COR-L47 (cell line): ENCODE measurements at places on chromosomes 12 and 14.

DNA sequence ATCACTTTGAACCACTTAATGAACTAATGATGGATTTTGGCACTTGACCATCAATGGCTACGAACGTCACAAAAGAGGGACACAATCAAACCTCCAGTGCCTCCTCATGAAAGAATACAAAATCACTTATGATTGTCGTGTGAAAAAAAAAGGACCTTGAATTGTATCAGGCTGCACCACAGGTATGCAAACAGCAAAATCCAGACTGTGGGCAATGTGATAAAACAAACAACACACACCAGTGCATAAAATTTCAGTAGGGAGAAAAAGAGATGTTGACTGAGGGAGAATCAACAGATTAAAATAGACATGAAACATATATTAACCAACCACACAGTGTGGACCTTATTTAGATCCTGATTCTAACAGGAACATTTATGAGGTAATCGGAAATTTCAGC lies 2.6 kb downstream of the TSPAN8 start:
- DNase-seq, result no peak

DNA sequence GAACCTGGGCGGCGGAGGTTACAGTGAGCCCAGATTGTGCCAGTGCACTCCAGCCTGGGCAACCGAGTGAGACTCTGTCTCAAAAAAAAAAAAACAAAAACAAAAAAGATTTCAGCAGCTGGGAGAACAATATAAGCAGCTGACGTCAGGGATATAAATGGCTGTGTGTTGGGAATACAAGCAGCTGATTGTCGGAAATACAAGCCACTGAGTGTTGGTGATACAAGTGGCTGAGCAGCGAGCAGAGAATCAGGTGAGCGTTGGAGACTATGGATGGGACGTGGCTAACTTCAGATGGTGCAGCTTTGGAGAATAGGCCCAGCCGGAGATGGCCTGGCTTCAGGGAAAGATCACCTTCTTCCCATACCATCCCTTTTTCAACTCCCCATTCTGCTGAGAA lies 32.0 kb downstream of the PSEN1 start:
- no peak for DNase-seq

- DNase-seq, result no peak
These were observed 36.4 kb downstream of the ALDH2 start for GRCh38 chr12:111803038-111803626.

DNA sequence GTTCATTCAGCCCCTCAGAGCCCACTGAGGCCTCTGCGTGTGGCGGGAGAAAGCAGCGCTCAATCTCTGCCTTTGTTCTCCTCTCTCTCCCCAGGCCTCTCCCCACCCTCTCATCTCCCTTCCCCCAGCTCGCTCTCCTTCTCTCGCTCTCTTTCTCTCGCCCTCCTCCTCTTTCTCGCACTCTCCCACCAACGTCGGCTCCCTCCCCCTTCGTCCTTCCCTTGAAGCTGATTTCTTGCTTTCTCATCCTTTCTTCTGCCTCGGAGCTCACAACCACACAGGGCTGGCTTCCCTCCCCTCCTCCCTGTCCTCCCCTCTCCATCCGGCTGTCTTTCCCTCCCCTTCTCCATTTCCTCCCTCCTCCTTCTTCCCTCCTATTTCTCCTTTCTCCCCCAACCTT lies 96.4 kb downstream of the LRRC74A start:
- DNase-seq, result no peak

GRCh38 chr12:66725031-66725430 lies 46.2 kb upstream of the GRIP1 start:
- DNase-seq, result no peak

GRCh38 chr12:127664901-127665300 lies 602.1 kb upstream of the TMEM132C start:
- no peak for DNase-seq

DNA sequence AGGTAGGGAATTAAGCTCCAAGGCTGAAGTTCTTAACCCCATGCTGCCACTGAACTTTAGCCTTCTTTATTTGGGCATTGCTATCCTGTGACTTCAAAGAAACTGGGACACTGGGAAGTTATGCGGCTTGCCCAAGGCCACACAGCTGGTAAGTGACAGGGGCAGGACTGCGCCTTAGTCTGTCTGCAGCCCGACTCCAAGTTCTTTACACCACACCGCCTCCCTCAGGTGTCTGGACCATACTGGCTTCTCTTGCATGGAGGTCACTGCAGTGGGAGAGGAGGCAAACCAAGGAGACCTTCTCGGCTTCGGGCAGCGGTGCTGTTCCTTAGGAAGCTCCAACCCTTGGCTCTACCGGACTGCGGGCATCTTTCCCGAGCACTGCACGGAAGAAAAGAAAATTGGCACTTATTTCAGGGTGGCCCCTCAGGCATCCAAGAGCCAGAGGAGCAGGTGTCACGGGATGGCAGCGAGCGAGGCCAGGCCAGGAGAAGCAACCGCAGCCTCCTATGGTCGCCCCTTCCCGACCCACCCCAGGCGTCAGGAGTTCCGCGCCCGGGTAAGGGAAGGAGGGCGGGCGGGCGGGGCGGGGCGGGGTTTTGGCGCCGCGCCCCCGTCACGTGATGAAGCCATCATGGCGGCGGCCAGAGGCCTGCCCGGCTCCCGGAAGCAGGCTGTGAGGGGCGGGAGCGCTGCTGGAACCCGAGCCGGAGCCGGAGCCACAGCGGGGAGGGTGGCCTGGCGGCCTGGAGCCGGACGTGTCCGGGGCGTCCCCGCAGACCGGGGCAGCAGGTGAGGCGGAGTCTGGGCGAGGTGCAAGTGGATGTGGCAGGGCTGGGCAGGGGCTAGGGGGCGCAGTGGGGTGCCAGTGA lies 16.4 kb upstream of the ESPL1 start:
- peak; percentile 61 for DNase-seq

- peak; percentile 20 for DNase-seq
These were observed 11.9 kb downstream of the CFAP54 start for GRCh38 chr12:96501133-96501761.

- peak; percentile 79 for DNase-seq
These were observed 36.4 kb upstream of the STON2 start for GRCh38 chr14:81436296-81437138.

DNA sequence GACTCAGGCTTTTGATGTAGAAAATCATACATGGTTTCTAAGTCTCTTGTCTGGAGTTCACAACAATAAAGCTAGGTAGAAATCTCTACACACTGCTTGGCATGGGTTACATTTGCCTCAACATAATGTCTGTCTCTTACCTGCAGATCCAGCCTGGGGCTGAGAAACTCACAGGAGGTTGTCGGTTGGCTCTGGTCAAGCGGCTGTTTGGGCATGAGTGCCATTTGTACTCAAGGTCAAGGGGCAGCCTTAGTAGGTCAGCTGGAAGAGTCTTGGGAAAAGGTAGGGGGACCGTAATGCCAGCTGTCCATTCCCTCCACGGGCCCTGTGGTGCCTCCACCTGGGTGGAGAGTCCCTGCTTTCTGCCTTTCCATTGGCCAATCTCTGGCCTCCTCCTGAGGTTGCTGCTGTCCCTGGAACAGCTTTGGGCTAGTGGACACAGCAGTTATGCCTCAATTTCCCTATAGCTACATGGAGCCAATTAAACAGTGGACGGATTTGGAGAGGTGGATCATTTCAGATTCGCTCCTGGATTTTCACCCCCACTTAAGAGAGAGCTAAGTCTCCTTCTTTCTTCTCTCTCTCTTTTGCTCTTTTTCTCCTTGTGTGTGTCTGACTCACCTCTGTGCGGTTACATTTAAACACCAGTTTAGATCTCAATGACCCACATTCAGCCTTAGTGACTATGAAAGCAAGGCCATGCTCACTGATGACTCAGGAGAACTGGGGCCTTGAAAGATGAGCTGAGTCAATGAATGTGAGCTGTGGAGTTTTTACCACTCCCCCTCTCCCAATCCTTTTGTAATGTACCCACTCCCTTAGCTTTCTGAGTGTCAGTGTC lies 132.8 kb upstream of the HIF1A start:
- DNase-seq, result no peak

GRCh38 chr12:108307006-108307405 lies 32.1 kb downstream of the CMKLR1 start:
- no peak for DNase-seq

GRCh38 chr12:65934480-65935115 lies 110.3 kb downstream of the HMGA2 start:
- DNase-seq, result no peak

DNA sequence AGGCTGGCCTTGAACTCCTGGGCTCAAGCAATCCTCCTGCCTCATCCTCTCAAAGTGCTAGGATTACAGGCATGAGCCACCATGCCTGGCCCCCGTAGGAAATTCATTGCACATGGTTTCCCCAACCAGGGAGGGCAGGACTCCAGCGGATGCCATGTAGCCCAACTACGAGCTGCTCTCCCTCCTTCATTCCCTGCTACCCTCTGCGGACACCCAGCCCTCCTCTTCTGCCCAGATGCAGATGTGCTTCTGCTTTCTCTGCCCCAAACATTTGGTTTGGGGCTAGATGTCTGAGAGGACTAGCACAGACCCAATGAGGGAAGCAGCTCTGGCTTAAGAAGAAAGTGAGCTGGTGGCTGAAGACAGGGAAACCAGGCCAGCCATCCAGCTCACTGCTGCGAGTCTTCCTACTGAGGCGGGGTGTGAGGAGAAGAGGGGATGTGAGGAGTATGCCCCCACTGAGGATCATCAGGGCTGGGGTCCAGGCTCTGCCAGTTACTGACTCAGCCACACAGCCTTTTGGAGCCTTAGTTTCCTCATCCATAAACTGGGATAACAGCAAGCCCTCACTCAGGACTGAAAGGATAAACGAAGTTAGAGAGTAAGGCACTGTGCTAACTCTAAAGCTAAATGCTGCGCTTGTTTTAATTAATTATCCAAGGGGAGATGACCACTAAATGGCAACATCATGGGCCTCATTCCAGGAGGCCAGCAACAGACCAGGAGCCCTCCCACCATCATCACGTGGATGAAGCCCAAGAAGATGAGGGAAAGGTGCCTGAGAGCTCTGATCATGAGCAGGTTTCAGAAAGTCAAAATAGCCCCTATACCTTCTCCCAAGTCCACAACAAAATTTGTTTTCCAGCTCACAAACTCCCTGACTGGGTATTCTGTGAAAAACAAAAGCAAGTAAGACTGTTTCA lies 10.9 kb downstream of the CTDSP2 start:
- no peak for DNase-seq

- no peak for DNase-seq
These were observed 413 bp downstream of the DAD1 start for GRCh38 chr14:22588526-22589095.

- peak; percentile 11 for DNase-seq
These were observed 243.5 kb upstream of the CAND1 start for GRCh38 chr12:67025543-67026114.

GRCh38 chr12:103712216-103712615 lies 125.1 kb downstream of the STAB2 start:
- no peak for DNase-seq

- DNase-seq, result no peak
These were observed 7.8 kb upstream of the NEK9 start for GRCh38 chr14:75134644-75135043.

DNA sequence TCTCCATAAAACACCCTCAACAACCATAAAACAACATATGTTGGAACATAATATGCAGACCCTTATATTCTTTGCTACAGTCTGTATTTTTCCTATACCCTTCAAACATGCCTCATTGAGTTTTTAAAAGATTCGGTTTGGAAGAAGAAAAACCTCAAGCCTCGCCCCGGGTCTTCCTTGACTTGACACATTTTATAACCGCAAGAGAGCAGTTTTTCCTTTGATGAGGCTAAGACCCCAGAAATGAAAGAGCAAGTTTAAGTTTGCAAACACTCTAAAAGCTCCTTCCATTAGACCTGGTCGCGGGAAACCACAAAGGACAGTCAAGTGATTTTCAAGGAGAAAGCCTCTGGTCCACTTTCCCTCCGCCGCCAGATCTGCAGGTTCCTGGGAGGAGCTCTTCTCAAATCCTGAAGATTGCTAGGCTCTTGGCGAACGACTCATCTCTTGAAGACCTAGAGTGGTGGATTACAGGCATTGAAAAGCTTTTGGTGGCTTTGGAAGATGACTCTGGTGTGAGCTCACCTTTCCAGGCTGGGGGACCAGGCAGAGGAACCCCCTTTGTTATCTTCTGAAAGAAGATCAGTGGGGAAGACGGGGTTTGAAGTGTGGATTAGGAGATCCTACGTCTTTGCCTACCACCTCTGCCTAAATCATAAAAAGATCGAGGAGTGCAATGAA lies at the start of gene ASCL4:
TSS of gene ASCL4 (plus strand) at position 356 of the 681 bp plus-strand sequence. CDS start 515 bp downstream, outside the sequence.
- no peak for DNase-seq

DNA sequence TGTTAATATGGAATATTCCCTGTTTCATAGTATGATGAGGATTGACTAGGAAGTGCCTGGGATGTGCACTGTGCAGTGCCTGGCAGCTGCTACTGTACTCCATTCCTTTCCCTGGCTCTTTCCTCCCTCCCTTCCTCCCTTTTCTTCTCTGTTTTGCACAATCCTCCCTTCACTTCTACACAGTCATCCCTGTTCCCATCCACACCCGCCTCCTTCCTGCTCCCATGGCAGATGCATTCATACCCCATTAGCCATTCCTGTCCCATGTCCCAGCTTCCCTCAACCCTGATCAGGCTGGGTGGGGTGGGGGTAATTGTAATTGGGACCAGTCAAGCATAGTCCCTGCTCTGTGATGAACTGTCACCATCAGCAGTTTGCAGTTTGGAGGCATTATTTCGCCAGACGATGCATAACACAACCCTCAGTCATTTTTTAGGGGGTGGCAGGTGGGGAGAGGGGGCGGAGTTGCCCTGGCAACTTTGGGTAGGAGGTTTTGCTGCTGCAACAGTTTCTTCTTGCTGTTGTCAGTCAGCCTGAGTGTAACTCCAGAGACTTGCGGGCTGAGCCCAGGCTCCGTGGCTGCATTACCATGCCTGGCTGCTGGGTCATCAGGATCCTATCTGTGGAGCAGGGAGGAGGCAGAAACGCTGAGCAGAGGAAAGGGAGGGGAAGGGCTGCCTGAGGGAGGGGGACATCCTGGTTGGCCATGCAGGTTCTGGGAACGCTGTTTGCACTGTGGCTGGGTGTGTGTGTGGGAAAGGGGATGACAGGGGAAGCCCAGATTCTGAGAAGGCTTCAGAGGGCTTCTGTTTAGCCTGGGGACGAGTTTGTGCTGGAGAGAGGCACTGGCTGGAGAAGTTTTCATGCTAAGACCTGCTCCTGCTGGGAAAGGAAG lies 4.1 kb upstream of the KRT84 start:
- no peak for DNase-seq

DNA sequence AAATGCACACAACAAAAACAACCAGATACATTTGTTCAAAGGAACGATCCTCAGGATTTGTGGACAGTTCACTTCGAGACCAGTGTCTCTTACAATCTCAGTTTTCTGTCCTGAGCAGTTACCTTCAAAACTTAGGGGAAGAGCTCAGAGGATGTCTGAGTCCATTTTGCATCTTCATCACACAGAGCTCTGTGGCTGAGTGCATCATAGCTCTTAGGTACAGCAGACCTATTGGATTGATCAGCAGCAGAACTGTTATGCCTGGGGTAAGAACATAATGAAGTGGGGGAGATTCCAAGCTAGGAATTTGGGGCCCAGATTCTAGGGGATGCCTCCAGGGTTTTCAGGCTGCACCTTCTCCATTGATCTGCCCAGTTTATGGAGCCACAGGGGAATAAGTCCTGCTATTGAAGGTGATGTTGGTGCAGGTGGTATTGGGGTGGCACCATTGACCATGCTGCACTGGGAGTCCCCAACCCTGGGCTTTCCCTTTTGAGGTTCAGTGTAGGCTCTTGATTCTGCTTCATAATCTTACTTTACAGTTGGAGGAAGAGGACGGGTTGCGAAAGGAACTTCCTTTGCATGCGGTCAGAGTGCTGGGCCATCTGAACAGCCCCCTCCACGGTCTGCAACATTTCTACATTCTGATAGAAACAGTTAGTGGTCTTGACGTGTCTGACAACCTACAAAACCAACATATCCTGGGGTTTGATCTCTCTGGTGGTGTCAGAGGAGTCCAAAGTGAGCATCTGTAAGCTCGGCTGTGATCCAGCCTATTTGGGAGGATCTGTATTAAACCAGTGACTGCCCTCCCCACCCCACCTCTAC lies 112.8 kb downstream of the CHST11 start:
- no peak for DNase-seq
